NB4 (cell line): ENCODE measurements at places on chromosomes 4 and X.

DNA sequence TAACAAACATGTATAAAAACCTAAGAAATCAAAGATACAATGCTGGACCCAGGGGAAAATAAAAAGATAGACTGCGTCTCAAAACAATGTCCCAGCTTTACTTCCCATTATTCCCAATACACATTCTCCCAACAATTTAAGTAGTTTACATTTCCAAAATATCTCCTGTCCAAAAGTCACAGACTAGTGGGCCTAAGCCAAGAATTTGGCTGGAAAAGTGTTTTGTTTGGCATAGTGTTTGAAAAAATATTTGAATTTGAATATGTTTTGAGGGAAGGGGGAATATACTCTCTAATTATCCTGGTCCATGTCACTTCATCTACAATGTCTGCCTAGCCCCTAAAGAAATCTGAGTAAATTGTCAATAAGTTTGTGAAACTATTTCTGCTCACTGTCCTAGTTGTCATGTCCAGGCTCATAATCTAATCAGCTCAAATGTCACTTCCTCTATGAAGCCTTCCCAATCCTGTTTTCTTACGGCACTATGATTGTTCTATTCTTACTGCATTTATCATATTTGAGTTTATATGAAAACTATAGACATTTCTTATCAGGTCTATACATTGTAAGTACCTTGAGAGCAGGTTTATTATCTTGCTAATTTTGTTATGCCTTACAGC, 74.4 kb downstream of the SEC24D start:
- no peak for DNase-seq

- DNase-seq = peak; percentile 52
Observed at GRCh38 chrX:129606918-129607317, 47.8 kb downstream of the APLN start.

DNA sequence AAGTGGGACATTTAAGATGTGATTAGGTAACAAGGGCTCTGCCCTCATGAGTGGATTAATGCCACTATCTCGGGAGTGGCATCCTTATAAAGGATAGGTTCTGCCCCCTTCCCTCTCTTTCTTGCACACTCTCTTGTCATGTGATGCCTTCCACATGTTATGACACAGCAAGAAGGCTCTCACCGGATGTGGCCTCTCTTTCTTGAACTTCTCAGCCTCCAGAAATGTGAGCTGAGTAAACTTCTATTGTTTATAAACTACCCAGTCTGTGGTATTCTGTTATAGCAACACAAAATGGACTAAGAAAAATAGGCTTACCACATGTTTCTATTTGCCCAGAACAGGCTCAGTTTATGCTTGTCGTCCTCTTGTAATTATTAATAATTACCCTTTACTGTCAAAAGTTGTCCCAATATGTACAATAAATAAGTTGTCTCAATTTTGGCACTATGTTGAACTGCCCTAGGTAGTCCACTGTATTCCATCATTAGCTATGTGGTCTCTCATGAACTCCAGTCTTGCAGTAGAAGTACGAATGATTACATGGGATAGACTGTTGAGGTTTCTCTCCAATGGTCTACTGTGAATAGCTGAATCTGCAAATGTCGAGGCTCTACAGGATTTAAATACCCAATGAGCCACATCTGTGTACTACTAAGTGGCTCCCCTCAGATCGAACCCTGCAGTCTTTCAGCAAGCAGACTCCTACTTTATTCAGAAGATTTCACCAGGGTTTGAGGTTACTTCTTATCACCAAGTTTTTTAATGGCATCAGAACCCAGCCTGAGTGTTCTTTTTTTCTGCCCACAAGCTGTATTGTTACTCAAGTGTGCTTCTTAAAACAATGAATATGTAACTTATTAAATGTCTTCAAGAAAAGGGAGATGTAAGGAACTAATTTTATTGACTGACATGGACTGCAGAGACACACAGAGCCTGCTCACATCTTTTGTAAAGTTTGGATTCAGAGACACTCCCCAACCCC, 102.0 kb upstream of the LEF1 start:
- DNase-seq = peak; percentile 7

GRCh38 chr4:82561786-82562563, at the start of gene TMEM150C:
TSS of gene TMEM150C (minus strand) at chr4:82561988. CDS start at chr4:82504657, 57,331 bp downstream.
- peak; percentile 6 for DNase-seq

DNA sequence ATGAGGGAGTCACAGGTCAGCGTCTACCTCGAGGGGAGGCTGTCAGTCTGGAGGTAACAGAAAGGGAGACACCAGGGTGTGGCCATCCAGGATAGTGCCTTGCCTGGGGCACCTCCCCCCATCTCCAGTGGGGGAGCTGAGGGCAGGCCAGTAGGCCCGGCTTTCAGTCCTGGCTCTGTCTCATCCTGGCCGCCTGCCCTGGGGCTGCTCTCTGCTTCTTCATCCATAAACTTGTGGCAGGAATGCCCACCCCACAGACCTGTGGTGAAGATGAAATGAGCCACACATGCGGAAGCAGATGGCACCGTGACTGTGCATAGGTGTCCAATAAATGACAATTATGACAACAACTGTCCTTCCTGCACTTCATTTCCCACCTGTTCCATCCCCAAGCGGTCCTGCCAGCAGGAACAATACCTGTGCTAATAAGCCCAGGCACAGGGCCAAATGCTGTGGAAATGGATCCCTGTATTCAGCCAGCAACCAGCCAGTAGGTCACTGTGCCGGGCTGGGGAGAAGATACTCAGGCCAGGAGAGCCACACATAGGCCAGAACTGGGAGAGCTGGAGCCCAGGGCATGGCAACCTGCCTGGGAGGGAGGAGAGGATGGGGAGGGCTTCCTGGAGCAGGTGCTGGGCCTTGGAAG, 30.2 kb downstream of the TRO start:
- DNase-seq = no peak

DNA sequence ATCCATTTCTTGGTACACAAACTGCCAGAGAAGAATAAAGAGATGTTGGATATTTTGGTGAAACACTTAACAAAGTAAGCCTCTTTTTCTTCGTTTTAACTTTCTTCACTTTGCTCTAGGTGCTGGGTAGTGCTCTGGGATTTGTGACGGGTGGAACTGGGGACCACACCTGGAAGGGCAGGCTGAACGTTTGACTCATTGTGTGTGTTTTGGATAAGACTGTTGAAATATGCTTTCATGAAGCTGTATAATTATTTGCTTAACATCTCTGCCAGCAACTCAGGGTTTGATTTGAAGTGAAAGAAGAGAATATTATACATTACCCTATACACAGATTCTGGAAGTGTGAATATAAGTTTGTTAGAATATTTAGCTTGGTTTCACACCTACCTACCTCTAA, 233.2 kb downstream of the ARHGAP10 start:
- DNase-seq = no peak

GRCh38 chr4:1793496-1793840, 375 bp downstream of the FGFR3 start:
- DNase-seq = peak; percentile 51
